ENCODE measurements at places on chromosomes 13 and 19.

GRCh38 chr13:42893214-42893671 lies 98.8 kb downstream of the EPSTI1 start:
- DNase-seq, result no peak

DNA sequence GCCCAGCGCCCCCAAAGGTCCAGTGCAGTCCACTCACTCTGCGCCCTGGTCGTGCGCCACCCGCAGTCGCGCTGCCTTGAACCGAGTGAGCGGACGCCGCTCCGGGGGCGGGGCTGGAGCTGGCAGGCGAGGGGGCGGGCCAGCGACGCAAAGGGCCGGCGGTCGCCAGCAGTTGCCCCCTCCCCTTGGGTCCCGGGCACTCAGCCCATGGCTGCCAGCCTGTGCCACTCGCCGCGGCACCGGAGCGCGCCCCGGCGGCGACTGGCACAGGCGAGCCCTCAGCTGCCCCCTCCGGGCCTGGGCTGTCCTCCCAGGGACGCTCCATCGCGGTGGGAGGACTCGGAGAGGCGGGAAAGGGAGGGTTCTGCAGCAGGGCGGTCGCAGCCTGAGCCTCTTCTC lies at the start of gene S1PR5:
Gene S1PR5 (minus strand): TSS at position 87 of the 399 bp plus-strand sequence. CDS start 2,436 bp downstream, outside the sequence.
- DNase-seq, result no peak

DNA sequence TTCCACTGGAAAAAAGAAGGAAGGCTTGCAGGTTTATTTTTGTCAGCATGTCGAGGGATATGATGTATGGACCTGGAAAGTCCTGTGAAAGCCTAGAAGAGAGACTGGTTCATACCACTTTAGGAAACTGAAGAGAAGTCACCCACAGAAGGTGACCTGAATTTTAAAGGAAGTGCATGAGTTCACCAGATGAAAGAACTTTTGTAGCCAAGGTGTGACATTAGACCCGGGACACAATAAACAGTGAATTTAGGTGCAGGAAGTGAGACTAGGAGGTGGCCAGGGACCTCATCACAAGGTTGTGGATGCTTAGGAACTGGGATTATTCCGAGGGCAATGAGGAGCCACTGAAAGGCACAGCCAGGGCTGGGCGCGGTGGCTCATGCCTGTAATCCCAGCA lies 79.1 kb downstream of the ZNF429 start:
- peak; percentile 44 for DNase-seq

DNA sequence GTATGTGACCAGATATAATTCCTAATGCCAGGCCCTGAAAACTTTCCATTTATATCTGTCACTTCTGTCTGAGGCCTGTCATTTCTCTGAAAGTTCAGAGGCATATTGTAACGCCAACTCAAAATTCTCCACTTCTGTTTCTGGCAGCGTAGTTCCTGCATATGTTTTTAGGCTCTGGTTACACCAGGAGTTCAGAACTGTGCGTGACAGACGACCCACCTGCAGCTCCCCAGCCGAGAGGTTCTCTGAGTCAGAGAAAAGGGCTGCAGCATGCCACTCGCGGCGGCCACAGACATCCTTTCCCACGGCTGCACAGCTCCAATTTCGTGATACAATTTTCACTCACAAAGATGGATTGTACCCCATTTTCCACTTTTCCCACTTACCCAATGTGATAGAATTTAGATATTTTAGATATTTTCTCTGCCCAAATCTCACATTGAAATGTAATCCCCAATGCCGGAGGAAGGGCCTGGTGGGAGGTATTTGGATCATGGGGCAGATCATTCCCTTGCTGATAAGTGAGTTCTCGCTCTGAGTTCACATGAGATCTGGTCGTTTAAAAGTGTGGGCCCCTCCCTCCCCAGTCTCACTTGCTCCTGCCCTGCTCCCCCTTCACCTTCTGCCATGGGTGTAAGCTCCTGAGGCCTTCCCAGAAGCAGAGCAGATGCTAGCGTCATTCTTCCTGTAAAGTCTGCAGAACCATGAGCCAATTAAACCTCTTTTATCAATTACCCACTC lies 308.1 kb downstream of the LIG4 start:
- DNase-seq, result no peak

DNA sequence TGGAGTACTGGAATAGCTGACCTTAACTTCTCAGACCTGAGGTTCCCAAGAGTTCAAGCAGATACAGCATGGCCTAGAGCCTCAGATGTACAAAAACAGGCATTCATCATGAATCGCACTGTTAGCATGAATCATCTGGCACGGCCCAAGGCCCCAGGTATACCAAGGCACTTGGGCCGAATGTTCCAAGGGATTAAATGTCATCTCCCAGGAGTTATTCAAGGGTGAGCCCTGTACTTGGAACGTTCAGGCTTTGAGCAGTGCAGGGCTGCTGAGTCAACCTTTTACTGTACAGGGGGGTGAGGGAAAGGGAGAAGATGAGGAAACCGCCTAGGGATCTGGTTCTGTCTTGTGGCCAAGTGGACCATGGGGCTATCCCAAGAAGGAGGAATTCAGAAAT lies 6.3 kb downstream of the KLK3 start:
- DNase-seq, result no peak

DNA sequence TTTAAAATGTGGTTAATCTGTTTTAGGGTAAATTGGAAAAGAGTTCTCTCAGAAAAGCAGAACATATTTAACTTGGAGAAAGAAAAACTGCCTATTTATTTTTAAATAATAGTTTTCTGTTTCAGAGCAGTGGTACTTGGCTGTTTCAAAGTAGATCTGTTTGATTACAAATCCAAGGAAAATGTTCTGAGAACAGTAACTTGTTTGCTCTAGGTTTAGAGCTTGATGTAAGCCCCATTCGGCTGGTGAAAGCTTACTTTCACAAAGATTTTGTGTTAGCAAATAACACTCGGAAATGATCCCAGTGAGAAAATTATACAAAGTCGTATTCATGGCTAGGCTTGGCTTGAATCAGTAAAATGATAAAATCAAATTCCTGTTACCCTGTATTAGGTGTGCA lies 395.8 kb upstream of the GPC6 start:
- DNase-seq, result no peak

GRCh38 chr13:95197548-95197947 lies 103.7 kb downstream of the ABCC4 start:
- no peak for DNase-seq

GRCh38 chr19:58228585-58229254 lies at the start of gene ZNF544:
Gene ZNF544 (plus strand): TSS chr19:58228914. CDS start chr19:58244024, 15,110 bp downstream.
- DNase-seq, result peak; percentile 33

DNA sequence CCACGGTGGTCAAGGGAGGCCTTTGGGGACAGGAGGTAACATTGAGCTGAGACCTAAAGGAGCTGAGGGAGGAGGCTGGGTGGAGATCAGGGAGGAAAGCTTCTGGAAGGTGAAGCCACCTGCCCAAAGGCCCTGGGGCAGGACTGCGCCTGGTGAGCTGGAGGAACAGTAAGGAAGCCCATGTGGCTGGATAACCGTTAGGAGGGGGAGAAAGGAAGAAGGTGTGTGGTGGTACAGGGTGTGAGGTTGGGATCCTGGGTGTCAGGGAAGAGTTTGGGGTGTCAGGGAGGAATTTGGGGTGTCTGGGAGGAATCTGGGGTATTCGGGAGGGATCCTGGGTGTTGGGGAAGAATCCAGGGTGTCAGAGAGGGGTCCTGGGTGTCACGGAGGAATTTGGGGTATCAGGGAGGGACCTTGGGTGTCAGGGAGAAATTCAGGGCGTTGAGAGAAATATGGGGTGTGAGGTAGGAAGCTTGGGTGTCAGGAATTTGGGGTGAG lies 695 bp downstream of the TICAM1 start:
- DNase-seq, result no peak

- no peak for DNase-seq
Measured at GRCh38 chr19:12364391-12365235, 870 bp downstream of the ZNF442 start.

DNA sequence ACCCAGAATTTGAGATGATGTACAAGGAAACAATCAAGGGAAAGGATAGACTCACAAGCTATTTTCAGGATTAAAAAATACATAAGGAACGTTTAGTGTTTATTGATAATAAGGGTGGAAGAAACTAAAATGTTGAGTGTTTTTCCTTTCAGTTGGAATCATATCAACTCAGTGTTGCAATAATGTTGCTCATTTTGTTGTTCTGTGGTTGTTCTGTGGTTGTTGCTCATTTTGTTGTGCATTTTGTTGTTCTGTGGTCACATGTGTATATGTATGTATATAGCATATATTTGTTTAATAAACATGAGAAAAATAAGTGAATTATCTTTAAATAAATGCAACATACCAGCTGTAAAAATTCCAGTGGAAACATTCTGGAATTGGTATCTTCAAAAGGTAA lies 262.4 kb upstream of the SPRY2 start:
- DNase-seq, result no peak

- DNase-seq, result peak; percentile 10
Measured at GRCh38 chr13:73767191-73767741, 366.9 kb downstream of the KLF12 start.
